ENCODE measurements at places on chromosomes 5 and 9.

- DNase-seq: no peak
Observed at GRCh38 chr5:16970826-16971225, 34.7 kb upstream of the MYO10 start.

GRCh38 chr9:132011309-132011708 is 68.4 kb downstream of the MED27 start:
- DNase-seq: no peak

DNA sequence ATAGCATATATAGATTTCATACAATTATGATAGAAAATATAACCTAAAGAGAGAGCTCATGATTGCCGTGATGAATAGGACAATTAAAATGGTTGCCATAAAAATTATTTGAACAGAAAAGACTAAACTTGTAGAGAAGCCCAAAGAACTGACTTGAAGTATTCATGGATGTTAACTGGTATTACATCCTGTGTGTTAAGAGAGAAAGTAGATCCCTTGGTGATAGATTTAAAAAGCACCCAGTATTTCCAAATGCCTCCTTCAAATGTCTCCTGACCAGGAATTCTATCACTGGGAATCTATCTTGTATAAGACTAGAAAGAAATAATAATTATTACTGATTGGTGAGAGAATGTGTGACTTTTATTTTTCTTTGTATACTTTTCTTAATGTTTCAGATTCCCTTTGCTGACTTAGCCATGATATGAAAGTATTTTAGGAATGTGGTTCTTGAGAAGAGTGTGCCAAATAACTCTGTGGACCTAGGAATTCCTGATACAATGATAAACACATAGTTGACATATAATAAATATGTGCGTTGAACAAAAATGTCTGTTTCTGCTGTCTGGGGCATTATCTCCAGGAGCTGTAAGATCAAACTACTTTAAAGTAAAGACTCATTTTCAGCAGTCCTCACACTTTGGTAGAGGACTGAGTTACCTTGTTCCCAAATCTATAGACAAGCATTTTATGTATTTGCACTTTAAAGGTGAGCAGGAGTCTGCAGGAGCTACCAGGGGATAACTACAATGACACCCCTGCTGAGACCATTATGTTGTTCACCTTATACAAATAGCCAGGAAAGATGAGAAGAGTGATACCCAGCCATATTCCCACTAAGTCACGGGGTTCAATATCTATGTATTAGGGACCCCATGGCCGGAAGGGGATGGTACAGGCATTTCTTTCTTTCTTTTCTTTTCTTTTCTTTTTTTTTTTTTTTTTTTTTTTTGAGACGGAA is 211.1 kb upstream of the TLE4 start:
- DNase-seq: peak; percentile 26

GRCh38 chr5:109901628-109901981 is 211.9 kb downstream of the MAN2A1 start:
- DNase-seq: no peak

GRCh38 chr9:35831040-35831439 is 2.0 kb downstream of the TMEM8B start:
- DNase-seq: no peak

DNA sequence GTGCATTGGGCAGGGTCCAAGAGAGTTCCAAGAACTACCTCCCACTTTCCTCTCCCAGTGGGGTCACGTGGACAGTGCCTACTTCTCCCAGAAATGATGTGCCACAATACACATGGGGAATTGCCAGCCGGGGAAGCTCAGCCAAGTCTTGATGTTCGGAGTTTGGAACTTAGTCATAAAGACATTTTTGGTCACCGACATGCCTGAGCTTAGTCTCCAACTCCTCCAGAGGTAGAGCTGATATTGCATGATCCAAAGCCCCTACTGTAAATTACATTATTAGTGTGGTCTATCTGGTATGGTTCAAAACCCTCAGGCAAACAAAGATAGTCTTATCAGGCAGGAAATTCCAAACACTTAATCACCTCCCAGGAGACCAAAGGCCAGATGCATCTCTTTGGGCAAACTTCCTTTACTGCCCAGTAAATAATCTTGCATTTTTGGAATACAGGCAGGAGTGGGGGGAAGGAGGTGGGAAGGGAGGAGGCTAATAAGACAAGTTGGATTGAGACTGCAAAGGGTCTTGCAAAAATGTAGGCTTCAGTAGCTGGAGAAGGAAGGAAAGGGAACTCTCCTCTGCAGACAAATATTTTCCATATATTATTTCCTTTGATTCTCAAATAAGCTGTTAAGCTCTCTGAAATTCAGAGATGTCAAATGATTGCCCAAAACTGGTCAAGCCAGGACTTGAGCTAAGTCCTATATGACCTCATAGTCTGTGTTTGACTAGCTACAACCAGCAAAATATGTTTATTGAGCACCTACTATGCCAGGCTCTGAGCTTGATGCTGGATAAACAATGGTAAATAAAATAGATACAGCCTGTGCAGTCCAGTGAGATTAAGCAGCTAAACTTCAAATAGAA is 99.4 kb downstream of the DRD1 start:
- DNase-seq: no peak

DNA sequence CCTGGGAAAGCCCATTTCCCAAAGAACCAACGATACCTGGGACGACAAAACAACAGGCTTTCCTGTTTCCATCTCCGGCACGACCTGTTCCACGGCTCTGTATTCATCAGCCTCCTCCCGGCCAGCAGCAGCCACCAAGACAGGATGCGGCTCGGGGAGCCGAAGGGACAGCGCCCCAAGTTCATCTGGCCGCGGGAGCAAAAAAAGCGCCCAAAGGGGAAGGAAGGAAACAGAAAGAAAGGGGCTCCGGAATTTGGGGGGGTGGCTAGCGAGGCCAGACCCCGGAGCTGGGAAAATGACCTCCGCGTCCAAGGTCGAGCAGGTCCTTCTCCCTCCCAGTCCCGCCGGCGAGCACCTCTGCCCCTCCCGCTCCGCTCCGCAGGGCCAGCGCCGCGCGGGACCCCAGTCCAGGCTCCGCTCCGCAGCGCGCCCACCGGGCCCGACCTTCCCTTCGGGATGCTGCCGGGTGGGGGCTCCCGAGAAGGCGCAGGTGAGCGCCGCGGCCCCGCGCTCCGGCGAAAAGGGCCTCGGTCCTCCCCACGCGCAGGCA is 608 bp downstream of the ELOVL7 start:
- DNase-seq: no peak

DNA sequence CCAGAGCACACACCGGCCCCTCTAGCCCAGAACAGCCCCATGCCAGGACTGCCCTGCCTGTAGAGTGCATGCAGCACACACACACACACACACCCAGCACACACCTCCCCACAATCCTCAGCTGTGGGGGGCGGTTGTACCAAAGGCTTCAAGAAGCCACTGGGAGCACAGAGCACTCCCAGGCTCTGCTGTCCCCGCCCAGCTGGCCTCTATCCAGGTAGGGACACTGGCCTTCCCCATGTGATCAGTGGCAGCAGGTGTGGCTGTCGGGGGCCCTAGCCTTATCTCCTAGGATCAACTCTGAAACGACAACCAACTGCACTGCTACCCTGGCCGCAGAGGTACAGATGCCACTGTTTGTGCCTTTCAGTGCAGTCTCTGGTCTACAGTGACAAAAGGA is 2.0 kb downstream of the ANAPC2 start:
- no peak for DNase-seq

DNA sequence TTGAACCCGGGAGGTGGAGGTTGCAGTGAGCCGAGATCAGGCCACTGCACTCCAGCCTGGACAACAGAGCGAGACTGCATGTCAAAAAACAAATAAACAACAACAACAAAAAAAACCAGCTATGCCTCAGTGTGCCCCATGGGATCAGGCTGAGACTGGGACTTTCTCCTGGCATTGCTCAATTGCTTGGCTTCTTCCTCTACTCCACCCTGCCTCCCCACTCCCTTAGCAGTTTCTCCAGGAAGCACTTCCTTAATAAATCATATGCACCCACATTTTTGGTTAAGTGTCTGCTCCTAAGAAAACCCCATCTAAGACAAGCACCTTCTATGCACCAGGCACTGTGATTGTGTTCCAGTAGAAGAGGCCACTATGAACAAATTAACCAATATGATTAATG is 41.0 kb upstream of the TMEM252 start:
- no peak for DNase-seq

DNA sequence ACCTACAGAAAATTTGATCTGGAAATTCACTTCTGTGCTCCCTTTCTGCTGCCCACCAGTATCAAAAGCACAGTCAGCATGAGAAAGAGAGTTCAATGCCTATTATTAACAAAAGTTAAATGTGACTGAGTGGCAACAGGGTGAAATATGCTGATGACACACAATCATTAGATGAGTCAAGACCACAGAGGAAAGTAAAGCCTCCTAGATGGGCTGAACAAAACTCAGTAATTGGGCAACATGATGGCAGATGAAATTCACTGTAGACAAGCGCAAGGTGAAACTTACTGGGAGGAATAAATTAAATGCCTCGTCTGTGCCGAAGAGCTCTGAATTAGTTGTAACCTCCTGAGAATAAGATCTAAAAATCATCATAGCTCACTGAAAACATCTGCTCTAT is 752.8 kb downstream of the IRX1 start:
- no peak for DNase-seq

DNA sequence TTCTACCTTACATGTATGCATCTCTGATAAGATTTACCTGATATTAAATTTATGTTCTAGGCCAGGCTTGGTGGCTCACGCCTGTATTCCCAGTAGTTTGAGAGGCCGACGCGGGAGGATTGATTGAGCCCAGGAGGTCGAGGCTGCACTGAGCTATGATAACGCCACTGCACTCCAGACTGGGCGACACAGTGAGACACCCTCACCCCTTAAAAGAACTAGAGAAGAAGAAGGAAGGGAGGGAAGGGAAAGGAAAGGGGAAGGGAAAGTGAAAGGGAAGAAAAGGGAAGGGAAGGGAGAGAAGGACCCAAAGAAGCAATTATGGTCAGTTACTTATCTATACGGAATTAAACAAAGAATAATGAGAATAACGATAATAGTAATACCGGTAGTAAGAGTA is 1.2 kb upstream of the RFK start:
- DNase-seq: no peak

Measured in NCI-H510A treated with DMSO at 0.1 percent for 48 hours (cell line).